ENCODE measurements at places on chromosomes 11 and 22. TPM values are rescaled to one million over a fixed set of nuclear protein-coding genes. Genes with fewer than 3 reads are reported as not detected.

SLC22A12 gene
- not detected for total RNA-seq

MS4A2 gene
- not detected for total RNA-seq

MGAT3 gene
- total RNA-seq: not detected

MMP3 gene
- total RNA-seq: 0.13 TPM

TP53AIP1 gene
- total RNA-seq: not detected
